Fibroblast of skin of left quadriceps (primary cell): ENCODE measurements at places on chromosomes 1 and 21.

DNA sequence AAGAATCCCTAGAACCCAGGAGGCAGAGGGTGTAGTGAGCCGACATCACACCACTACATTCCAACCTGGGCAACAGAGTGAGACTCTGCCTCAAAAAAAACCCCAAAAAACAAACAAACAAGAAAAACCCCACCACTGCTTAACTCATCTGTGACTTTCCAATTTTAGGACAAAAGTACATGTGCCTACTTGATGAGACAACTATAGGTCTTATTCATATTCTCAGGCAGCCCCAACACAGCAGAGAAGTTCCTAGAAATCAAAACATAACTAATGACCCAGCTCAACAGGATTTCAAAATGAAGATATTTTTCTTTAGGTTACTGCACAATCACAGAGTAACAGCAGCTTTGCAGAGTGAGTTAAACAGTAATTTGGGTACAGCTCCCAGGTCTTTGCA is 26.4 kb downstream of the TIAM1 start:
- no peak for DNase-seq

- no peak for DNase-seq
Observed at GRCh38 chr1:168089326-168089978, 47.3 kb downstream of the GPR161 start.

DNA sequence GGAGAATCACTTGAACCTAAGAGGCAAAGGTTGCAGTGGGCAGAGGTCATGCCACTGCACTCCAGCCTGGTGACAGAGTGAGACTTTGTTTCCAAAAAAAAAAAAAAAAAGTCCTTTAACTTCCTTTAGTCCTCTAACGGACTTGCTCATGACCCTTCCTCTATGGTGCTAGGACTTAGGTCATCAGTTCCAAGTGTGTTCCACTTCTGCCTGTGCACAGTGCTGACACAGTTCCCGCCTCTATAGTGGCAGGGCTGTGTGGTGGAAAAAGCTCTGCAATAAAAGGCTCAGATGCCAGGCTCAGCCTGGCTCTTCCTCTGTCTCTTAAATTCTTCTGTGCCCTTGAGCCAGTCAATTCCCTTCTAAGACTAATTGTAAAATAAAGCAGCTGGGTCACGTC is 22.0 kb downstream of the CC2D1B start:
- no peak for DNase-seq

DNA sequence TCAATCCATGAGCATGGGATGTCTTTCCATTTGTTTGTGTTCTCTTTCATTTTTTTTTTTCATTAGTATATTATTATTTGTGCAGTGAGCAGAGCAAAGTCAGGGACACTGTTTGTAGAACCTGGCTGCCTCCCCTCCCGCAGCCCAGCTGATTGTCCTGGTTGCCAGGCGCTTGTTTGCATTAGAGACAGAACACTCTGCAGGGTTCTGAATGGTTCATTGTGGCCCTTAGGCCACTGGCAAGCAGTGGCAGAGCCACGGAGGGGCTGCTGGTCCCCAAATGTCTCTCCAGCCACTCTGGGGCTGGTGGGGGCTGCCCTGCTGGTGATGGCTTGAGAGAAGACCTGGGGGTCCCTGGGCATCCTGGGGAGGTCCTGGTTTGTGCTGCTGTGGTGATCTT is 29.0 kb downstream of the ETS2 start:
- no peak for DNase-seq

DNA sequence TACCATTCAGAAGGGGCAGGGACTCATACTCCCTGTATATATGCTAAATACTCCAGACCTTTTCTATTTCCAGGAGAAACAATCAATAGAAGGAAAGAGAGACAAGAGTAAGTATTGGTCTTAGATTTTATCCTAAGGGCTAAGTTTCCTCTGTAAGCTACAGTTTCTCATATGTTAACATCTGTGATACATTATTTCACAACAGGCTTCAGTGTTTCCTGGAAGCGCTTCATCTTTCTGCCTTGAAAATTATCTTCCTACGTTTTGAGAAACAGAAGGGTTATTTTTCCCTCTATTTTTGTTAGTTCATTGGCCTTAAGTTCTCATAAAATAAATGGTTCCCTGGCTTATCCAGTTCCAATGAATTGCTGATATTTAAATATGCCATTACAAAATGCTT is 15.6 kb downstream of the FMO1 start:
- no peak for DNase-seq
